B cell (primary cell): ENCODE measurements at places on chromosomes 4 and X.

DNA sequence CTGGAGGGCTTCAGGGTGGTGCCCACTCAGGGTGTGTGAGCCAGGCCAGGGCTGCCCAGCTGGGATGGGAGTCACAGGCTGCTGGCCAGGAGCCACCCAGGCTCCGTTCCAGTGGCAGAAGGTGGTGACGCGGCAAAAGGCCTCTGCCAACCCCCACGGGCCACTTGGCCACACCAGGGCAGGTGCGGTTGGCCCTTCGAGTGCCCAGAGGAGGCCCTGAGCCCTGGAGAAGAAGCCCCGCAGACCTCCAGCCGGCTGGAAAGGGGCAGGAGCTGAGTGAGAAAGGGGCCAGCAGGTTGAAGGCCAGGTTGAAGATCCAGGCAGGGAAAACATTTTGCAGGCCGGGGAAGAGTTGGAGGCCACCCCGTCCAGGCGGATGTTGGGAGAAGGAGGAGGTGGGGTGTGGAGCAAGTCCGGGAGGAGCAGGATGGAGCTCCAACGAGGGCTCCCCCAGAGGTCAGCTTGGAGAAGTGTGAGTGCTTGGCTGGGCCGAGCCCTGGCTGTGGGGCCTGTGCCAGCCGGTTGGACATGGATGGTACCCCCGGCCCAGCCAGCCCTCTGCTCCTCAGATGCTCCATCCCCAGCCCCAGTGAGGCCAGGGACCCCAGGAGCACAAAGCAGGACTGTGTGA, 2.8 kb upstream of the CPLX1 start:
- no peak for DNase-seq

DNA sequence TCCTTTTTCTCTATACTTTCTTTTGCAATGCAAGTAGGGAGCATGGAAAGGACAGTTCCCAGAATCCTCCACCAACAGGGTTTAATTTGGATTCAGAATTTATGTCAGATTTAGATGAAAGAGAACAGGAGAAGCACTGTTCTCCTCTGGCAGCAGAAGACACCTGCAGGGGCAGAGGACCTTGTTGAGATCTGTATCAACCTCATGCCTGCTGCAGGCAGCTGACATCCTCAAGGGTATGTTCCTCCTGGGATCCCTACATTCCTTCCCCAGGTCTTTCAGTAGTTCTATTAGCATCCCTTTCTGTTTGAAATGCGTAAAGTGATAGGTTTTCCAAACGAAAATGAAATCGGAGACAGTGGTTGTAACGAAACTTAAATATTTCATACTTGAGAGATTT, 10.6 kb upstream of the GUCY1A1 start:
- no peak for DNase-seq

GRCh38 chrX:57952320-57952678, 42.0 kb upstream of the ZXDA start:
- no peak for DNase-seq

- no peak for DNase-seq
Measured at GRCh38 chr4:105147016-105147552, 408 bp downstream of the TET2 start.

DNA sequence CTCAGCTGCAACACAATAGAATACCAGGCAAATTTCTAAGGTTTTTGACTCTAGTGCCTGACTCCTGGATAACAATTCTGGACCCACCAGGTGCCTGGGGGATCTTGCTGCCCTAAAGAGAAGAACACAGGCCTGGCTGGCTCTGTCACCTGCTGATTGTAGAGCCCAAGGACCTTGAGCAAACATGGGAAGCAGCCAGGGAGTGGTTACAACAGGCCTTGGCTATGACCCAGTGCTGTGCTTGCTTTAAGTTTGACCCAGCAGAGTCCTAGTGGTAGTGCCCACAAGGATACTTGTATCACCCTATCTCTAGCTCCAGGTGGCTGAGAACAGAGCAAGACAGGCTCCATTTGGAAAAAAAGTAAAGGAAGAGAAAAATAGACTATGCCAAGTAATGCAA, 176.8 kb upstream of the DCAF12L2 start:
- no peak for DNase-seq

GRCh38 chrX:70480660-70481018, 36.0 kb downstream of the DLG3 start:
- no peak for DNase-seq

DNA sequence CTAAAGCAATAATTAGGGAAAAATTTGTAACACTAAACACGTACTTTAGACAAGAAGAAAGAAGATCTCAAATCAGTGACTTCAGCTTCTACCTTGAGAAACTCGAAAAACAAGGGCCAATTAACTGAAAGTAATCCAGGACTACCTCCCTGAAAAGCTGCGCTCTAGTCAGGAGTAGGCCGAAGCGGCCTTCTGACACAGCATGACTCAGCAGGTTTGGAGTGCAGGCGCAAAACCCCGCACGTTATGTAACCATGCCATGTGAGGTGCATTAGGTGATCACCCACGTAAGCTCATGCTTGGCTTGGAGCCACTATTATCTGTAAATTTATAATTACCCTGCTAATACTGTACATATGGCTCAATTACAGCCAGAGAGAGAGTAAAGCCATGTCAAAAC, 52.8 kb upstream of the CCDC149 start:
- DNase-seq = peak; percentile 42

DNA sequence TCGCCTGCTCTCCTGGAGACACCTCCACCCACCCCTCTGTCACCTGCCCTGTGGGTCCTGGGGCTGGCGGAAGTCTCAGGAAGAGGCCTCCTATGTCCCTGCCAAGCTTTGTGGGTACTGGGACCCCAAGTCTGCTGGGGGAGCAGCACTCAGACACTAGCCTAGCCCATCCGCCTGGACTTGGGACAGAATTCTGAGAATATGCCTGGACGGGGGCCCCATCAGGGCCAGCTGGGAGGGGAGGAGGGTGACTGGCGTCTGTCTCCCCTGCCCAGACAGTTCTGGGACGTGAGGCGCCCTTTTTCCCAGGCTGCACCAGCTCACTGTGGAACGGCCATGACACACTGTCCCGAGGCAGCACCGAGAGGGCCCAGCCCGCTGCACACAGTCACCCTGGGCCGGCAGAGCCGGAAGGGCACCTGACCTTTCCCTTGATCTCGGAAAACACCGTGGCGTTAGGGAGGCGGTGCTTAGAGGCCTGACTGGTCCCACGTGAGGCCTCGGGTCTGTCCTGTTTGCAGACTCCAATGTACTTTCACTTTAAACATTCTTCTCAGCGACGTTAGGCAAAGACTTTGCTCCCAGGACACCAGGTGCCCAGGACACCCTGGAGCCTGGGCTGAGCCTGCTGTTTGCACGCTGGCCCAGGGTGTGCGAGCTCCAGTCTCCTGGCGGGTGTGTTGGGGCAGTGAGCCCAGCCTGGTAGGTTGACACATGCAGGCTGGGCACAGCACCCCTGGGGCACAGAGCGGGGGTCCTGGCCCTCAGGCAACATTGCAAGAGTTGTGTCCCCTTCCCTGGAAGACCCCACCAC, 700 bp downstream of the SLC26A1 start:
- no peak for DNase-seq

DNA sequence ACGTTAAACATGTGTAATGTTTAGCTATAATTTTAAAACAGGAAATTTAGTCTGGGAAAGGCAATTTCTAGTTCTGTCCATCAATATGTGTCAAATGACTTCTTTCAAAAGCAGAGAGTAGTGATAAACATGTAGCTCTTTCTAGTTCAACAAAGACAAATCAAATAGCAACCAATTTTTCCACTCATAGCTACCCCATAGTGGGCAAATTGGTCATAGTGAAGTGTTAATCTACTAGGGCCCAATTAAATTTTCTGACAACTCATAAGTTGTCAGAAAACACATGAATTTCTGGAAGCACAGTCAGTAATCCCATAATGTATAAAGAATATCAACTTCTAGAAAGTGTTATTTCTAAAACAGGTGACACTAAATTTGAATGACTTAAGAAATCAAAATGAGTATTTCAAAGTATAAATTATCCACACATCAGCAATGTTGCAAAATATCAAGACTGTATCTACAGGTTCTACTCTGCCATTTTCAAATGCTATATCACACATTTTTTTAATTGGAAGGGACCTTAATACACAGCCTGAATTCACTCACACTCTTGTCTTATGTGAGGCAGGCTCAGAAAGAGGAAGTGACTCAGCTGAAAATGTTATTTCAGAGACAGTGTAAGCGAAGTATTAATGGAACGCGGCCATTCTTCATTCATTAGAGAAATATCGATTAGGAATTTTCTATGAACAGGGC, 7.7 kb downstream of the OCIAD2 start:
- peak; percentile 13 for DNase-seq

DNA sequence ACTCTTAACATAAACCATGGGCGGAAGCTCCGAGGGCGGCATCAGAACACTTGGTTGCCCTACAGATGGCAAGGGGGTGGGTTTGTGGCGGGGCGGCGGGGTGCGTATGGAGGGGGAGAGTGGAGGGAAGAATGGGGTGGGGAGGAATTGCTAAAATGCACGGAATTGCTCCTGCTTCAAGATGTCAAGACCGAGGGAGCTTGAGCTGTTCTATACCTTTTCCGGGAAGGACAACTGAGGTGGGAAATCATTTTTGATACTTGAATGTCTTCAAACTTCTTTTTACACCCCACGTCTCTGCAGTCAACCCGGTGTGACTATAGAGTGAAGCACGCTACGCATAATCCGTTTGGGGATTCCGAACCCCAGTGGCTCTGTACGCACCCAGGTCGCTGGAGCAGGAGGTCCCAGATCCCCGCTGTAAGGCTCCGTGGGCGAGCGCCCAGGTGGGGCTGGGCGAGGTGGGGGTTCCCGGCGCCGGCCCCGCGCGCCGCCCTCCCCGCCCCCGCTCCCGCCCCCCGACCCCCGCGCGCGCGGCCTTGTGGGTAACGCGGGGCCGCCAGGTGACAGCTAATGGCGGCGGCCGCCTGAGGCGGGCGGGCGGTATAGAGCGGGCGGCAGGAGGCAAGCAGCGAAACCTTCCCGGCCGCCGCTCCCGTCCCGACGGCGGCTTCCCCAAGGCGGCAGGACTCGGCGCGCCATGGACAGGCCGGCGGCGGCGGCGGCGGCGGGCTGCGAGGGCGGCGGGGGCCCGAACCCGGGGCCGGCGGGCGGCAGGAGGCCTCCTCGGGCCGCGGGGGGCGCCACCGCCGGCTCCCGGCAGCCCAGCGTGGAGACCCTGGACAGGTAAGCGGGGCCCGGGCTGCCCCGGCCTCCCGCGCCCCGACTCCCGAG, at the start of gene MTMR1:
Gene MTMR1, plus strand, starts transcription at position 566 of the 894 bp plus-strand sequence. Its CDS starts 135 bp downstream, at position 701.
- peak; percentile 75 for DNase-seq

GRCh38 chr4:120053911-120054310, 12.7 kb downstream of the MAD2L1 start:
- DNase-seq = no peak

DNA sequence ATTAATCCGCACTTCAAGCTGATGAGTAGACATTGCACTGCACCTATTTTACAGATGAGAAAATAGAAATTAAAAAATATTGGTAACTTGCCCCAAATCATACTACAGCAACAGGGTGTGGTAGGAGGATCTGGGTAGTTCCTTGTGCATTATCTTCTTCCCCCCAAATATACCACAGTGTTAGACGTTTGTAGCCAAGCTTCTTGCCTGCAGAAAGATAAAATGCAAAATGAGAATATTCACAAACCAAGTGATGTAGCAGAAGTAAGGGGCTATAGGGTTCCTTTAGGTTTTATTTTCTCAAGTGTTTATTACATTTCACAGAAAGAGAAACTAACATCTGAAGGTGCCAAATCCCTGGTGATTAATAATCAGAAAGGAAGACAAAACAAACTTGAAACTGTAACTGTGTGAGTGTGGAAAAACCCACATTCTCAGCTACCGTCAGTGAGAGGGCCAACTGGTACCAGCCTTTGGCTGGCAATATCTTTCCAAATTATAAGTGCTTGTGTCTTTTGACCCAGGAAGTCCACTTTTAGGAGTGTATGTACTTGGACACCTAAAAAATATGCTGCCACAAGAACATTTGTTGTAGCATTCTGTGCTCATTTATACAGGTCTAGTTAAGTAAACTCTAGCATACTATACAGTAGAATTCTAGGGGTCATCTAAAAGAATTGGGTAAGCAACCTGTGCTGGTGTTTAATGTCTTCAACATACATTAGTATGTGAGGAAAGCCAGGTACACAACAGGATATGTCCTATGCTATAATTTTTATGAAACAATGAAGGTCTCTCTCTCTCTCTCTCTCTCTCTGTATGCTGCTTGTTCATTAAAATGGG, 6.7 kb upstream of the CD38 start:
- DNase-seq = no peak

GRCh38 chr4:168734703-168735678, 238.1 kb downstream of the PALLD start:
- DNase-seq = no peak

DNA sequence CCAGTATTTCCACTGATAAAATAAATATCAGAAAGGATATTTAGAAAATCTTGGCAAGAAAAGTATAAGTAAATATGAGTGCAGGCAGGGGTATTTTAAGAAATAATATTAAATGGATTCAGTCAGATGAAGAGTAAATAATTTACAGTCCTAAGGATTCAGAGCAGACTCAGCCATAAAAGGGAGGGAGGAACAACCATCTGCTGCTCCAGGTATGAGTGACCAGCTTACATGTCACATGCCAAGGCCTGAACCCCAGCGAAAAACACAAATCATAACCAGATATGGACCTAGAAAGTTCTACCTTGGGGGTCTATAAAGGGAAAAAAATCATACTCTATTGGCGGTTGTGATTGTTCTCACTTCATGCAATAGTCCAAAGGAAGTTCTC, 166.8 kb downstream of the COL4A6 start:
- DNase-seq = no peak

- DNase-seq = no peak
Measured at GRCh38 chr4:42390622-42391354, 6.5 kb upstream of the SHISA3 start.

GRCh38 chr4:151809716-151810115, 48.9 kb upstream of the GATB start:
- DNase-seq = no peak

GRCh38 chr4:72977936-72978485, 91.5 kb downstream of the COX18 start:
- DNase-seq = no peak

DNA sequence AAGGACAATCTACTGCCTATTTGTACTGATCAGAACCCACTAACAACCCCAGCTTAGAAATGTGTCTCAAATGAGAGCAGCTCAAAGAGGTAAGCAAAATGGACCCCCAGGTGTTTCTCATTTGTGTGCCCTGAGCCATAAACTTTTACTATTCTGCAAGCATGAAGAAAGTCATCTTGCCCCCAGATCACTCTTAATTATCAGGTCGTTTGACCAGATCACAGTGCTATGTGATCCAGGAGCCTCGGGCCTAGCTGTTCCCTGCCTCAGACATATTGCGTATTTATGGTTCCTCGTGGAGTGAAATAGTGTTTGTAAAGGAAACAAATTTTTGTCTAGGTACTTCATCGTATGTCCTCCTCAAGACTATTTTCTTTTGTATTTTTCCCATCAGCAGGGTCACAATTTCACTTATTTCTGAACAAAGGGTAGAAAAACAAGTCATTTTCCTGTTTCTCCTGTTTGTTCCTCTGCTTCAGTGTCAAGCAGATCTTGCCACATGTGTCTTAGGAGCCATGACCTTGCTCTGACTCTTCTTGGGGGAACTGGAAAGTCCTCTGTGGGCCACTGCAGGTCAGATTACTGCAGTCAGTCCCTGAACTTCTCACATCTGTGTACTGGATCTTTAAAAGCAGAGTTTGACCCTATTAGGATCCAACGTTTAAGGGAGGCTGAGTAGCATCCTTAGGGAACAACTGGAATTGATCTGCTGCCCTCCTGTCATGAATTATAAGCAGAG, 194.9 kb downstream of the PALLD start:
- no peak for DNase-seq

GRCh38 chrX:43386875-43387274, 269.2 kb upstream of the MAOA start:
- DNase-seq = no peak

GRCh38 chr4:145679991-145680455, at the start of gene C4orf51:
TSS of gene C4orf51 (plus strand) at chr4:145680146. CDS start at chr4:145680204, 58 bp downstream.
- no peak for DNase-seq
